ENCODE measurements at places on chromosomes 3 and 15.

GRCh38 chr15:36603987-36604386, 24.6 kb downstream of the CDIN1 start:
- DNase-seq = no peak

DNA sequence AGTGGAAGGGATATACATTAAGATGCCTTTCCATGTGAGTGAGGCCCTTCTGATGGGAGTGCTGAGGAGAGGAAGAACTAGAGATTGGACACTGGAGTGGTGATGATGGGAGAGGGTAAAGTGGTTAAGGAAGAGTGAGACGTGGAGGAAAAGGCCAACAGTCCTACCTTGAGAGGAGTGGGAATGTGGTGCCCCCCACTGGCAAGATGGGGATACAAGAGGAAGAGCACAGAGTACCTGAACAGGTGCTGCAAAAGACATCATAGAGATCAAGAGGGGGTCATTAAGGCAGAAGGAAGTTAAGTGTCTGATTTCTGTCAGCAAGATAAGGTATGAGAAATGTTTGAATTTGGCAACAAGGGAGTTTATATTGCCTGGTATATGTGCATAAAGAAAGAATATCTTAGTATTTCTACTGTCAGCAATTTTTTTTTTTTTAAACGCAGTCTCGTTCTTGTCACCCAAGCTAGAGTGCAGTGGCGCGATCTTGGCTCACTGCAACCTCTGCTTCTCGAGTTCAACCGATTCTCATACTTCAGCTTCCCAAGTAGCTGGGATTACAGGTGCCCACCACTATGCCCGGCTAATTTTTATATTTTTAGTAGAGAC, 34.0 kb downstream of the ARIH2 start:
- no peak for DNase-seq

- DNase-seq = no peak
Measured at GRCh38 chr3:134197681-134198261, 52.9 kb downstream of the RYK start.

- no peak for DNase-seq
Measured at GRCh38 chr15:70503073-70503745, 260.1 kb downstream of the UACA start.

DNA sequence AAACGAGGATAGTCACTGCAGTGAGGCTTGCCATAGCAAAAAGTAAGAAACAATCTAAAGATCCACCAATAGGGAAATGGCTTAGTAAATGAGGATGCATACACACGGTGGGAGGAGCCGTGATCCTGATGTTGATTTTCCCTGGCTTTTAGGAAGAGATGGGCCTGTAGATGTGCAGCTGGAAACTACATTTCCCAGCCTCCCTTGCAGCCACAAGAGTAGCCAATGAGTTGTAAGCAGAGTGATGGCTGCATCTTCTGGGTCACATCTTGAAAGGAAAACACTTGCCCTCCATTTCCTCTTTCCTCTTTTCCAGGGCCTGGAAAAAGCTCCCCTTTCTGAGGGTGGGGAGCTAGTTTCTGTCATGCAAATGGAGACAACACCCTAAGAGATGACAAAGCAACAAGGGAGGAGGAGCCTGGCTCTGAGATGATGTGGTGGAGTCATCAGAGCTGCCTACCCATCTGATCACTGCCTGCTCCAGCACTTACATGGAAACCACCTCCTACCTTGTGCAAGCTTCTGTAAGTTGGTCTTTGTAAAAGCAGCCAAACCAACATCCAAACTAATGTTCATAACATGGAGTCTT, 139.1 kb downstream of the TLE3 start:
- no peak for DNase-seq

DNA sequence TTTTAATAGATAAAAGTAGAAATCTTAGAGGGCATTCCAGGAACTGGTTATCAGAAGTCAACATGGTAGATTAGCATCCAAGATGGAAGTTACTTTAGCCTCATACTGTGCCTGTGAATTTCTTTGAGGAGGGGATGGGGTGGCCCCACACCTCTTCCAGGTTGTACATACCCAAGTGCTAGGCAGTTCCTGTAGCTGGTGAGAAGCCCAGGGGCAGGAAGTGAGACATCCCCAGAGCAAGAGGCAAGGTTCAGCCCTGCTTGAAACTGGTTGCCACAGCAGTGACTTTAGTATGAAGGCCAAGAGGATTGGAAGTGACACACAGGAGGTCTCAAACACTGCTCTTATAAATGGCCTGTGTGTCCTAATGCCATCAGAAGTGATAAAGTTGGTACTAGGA, 11.9 kb downstream of the GTPBP8 start:
- no peak for DNase-seq

DNA sequence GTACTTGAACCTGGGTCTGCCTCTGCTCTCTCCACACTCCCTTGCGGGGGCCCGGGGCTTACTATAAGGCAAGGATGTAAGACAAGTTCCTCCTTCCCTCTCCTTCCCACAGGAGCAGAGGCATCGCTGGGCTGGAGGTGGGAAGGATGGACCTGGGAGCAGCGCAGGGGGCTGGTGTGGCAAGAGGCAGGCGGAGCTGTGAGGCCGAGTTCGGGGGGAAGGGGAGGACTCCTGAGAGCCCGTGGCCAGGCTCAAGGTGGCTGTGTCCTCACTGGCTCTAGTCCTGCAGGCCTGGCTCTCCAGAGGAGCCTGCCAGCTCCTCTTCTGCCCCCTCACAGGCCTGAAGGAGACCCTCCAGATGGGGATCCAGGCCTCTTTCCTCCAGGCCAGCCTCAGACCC, 1.0 kb upstream of the NR2E3 start:
- DNase-seq = no peak

DNA sequence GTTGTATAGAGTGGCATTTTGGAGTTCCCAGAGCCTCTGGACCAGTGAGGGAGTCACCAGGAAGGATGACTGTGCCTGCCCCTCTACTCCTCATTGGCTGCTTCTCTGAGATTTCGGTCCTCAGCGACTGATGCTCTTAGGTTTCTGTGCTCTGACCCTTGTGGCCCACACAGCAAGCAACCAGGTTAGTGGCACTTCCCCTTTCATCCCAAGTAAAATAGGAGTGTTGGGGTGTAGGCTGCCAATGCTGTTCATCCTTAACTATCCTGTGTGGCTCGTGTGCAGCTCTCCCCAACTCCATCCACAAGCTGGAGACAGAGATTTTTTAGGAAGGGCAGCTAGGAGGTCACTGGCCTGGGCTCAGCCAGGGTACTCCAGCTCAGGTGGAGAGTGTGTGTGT, 21.3 kb downstream of the PRR23A start:
- DNase-seq = no peak

- DNase-seq = no peak
Measured at GRCh38 chr15:92971713-92972112, 71.6 kb downstream of the CHD2 start.

DNA sequence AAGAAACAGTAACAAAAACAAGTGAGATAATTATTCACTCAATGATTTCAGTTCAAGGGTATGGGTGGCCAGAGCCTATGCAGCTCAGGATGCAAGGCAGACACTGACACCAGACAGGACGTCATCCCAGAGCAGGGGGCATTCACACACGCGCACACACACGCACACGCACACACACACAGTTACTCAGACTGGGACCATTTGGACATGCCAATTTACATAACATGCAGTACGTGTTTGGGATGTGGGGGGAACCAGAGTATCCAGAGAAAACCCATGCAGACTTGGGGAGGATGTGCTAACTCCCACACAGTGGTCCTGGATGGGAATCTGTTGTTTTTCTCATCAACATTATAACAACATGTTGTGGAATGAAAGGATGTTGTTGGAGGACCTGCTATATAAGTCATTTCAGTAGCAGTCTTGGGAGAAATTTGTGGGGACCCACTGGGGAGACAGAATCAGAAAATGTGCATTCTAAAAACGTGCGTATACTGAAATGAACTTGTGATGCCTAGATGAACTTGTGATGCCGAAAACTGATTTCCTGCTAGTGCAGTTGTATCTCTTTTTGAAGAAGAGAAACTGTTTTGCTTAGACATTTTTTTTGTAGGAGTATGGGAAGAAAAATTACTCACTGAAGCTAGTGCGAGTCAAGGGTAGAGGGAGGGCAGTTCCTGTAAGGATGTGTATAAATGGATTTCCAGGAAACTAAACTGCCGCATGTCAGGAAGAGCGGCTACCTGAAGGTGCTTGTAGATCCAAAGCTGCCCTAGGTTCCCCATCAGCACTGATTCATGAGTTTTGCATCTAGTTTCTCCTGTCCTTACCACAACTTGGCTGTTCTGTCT, 25.2 kb downstream of the CD200 start:
- no peak for DNase-seq

DNA sequence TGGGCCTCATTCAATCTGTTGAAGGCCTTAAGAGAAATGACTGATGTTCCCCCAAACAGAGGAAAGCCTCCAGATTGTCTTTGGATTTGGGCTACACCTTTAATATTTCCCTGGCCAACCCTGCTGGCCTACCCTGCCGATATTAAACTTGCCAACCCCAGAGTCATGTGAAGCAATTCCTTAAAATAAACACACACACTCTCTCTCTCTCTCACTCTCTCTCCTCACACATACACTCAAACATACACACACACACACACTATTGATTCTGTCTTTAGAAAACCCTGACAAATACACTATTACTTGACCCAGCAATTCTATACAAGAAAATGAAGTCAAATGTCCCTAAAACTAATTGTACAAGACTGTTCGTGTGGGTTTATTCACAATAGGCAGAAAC, 109.9 kb upstream of the ST8SIA2 start:
- DNase-seq = no peak

- no peak for DNase-seq
Measured at GRCh38 chr3:111369958-111370357, 172.0 kb upstream of the CD96 start.

DNA sequence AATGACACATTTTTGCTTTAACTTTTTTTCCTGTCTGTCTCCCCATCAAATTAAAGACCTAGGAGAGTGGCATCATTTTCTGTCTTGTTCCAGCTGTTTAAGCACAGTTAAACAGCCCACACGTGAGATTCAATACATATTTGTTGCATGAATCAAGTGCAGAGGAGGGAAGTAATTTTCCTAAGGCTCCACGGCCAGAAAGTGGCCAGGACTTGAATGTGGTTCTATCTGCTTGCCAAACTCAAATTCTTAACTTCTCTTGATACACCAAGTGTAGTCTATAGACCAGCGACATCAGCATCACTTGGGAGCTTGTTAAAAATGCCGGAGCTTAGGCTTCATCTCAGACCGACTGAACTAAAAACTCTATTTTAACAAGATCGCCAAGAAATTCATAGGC, 724.8 kb upstream of the CFAP20DC start:
- DNase-seq = no peak

- DNase-seq = no peak
Measured at GRCh38 chr3:182760576-182761164, 32.6 kb upstream of the ATP11B start.

DNA sequence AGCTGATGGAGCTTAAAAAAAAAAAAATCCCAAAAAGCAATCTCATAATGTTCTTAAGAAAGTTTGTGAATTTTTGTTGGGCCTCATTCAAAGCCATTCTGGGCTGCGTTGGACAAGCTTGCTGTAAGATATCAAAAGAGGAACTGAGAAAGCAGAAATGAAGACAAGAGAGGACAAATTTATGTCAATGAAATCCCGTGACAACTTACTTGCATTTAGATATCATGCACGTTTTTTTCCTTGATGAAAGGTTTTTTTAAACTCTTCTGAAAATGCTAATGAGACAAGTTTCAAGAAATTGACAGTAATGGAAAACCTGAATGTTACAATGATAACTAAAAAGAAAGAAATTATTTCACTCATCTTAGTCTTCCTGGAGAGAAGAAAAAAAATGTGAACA, 662.9 kb downstream of the SQOR start:
- DNase-seq = no peak

- DNase-seq = no peak
Measured at GRCh38 chr3:30495172-30496065, 111.0 kb upstream of the TGFBR2 start.

DNA sequence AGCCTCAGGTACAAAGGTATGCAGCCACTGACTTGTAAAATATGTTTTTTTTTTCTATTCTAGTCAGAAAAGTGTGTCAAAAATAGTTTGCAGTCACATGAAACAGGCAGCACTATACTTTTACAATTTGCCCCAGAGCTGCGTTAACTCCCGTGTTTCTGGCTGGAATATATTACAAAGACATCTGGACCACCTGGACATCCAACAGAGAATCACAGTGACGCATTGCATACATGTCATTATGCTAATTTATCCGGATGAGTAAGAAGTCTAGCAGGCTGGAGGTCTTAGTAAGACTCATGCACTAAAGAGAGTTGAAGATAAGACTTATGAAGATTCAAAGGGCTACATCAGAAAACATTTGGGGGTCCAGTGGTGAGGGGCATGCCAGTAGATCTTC, 39.2 kb upstream of the STRIT1 start:
- DNase-seq = no peak

DNA sequence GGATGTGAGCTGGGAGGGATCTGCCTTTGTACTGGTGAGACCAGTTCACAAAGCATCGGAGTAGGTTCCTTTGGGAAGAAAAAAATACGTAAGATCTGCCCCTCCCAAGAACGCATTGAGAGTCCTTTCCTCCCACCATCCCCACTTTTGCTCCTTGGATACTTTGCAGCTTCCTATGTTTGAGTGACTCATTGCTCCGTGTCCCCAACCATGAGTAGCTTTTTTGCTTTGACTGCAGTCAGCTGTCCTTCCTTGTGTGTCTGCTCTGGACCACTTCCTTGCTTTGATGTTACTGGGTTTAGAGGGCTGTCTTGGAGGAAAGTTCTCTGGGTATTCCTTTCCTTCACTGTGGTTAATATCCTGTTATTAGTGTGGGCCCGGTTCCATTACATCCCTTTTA, 43.2 kb upstream of the PTPN23 start:
- no peak for DNase-seq

- DNase-seq = no peak
Measured at GRCh38 chr15:99328106-99329072, 77.1 kb downstream of the LRRC28 start.

DNA sequence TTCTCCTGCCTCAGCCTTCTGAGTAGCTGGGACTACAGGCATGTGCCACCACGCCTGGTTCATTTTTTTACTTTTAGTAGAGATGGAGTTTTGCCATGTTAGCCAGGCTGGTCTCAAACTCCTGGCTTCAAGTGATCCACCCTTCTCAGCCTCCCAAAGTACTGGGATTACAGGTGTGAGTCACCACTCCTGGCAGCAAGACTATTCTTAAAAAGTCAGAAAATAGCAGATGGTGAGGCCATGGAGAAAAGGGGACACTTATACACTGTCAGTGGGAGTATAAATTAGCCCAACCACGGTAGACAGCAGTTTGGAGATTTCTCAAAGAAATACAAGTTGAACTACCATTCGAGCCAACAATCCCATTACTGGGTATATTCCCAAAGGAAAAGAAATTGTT, 603.3 kb upstream of the TBL1XR1 start:
- no peak for DNase-seq

DNA sequence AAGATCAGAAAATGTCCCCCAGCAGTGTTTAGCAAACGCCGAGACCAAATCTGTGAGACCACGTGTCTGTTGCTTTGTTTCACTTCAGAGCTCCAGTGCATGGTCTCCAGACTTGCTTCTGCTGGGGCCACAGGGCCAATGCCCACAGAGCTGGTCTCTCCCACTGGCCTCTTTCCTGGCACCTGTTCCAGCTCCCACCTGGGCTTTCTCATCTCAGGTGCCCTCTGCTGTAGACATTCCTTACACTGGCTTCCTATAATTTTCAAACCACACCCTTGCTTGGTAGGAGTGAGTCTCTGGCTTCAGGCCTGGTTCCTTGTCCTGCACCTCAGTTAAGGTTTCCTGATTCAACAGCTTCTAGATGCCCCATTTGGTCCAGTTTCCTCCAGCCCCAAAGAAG, 243.1 kb downstream of the ADAMTS17 start:
- no peak for DNase-seq

GRCh38 chr3:101963902-101964362, 114.6 kb downstream of the NFKBIZ start:
- no peak for DNase-seq
